ENCODE measurements at places on chromosomes 6 and 20.

DNA sequence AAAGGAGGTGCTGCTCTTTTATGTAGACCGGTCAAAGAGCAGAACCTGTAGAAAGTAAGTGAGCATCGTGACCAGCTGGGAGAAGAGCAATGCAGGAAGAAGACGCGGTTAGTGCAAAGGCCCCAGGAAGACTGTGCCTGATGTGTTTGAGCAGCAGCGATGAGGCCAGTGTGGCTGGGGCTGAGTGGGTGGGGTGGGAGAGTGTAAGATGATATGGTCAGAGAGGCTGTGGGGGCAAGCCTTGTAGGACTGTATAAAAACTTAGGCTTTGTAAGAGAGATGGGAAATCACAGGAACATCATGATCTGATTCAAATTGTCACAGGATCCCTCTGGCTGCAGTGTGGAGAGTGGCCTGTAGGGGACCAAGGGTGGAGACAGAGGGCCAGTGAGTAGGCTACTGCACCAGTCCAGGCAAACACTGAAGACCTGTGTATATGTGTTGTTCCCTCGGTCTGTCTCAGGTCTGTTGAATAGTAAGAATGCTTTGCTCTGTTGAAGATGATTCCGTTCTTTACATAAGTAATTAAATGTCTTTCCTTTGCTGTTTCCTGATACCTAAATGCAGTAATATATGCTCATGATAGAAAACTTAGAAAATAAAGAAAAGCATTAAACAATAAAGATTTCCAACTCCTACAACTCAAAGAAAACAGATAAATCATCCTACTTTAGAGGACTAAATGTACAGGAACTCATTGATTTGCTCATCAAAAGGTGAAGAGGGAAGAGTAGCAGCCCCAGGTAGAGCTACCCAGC lies 23.6 kb upstream of the WFDC2 start:
- DNase-seq, result no peak

- no peak for DNase-seq
Observed at GRCh38 chr6:135382182-135382628, 115.3 kb downstream of the AHI1 start.

- no peak for DNase-seq
Observed at GRCh38 chr6:32152769-32153563, 975 bp upstream of the PPT2 start.

- DNase-seq, result no peak
Observed at GRCh38 chr6:83722876-83723275, 14.0 kb upstream of the SNAP91 start.

DNA sequence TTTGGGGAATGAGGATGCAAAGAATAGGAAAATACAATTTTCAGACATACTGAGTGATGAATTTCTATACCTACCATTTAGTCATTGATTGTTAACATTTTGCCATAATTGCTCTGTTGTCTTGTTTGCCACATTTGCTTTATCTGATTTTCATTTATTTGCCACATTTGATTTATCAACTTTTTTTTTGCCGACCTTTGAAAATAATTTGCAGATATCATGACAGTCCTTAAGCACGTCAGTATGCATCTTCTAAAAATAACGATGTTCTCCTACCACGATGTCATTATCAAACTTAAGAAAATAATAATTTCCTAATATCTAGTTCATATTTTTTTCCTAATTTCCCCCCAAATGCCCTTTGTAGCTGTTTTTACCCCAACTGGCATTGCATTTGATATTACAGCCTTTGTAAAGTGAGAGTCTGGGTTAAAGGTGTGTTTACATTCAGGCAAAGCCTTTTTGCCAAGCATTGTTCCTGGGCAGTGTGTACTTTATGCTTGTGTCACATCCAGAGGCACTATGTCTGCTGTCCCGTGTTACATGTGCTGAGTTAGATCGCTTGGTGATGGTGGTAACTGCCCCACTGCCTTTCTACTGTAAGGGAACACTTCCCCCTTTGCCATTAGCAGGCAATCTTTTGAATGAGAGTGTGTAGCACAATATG lies 26.4 kb downstream of the SEC23B start:
- no peak for DNase-seq

DNA sequence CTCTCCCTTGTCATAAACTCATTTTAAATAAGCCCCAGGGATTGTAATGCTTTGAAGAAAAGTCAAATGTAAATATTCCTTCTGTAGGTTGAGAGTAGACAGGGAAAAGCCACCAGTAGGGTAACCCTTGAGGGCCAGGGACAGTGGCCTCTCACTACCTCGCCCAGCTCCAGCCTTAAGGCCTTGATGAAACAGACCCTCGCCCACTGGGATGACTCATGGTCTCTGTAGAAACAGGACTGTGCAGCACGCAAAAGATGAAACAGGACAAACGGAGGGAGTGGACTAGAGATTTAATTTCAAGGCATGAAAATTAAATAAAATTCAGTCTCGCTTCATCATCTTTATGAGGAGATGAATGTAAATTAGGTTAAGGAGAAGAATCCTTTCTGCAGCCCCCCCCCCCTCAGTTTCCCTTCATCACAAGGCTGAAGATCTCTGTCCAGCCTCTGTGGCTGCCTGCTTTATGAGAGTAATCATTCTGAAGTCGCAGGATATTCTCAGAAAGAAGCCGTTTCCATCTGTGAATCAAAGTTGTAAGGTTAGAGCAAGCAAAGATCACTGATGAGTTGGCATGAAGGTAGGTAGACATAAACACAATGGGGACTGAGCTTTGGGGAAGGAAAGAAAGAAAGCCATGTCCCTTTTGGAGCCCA lies 60.4 kb downstream of the TMEM200A start:
- no peak for DNase-seq

- DNase-seq, result no peak
Observed at GRCh38 chr6:81623106-81623759, 129.2 kb downstream of the TENT5A start.

- no peak for DNase-seq
Observed at GRCh38 chr6:25555188-25555587, 96.8 kb upstream of the SCGN start.

DNA sequence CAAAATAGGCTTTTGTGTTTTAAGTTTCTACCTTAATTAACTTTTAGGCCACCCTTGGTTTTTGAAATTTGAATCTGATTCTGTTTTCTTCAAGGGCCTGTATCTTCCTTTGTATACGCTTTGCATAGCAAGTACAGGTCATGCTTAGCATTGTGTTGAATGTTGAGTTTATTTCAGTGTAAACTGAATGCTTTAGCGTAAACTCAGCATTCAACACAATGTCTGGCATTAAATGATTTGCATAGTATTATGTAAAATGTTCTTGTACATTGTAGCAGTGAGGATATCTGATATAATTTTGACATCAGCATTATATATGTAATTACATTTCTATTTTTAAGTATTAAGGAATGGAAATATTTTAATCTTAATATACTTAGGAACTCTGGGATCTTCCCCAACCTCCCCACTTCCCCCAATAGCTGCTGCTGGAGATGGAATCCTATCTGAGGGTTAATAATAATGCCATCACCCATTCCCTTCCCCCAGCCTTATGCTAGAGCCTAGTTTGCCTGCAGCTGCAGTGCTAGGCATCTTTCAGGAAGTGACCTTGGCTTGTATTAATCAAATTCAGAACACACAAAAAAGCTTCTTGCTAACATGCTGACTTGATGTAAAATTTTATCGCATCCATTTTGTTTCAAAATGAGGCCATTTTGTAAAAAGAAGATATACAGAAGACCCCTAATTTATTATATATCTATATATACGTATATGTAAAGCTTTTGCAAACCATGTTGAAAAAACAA lies 73.1 kb downstream of the NCOA3 start:
- no peak for DNase-seq

DNA sequence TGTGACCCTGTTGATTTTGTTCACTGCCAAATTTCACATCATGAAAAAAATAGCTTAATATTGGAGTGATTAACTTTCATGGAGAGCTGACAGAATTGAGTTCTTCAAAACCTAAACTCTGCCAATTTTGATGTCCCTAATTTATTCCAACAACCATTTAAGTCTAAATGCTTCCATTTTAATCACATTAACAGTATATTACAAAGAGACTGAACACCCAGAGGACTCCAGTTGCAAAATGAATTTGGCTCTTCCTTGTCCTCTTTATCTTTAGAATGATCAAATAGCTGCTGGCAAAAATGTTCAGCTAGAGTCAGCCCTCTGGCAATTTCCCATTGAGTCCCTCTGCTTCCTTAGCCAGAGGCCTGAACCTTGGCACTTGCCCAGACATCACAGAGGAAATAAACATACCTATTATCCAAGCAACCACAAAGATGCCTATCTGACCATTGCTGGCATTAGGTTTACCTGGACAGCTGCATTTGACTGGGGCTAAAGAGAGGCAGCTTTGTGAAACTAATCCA lies 299.0 kb upstream of the STXBP5 start:
- no peak for DNase-seq

- no peak for DNase-seq
Observed at GRCh38 chr20:13554076-13554475, 84.7 kb downstream of the TASP1 start.

DNA sequence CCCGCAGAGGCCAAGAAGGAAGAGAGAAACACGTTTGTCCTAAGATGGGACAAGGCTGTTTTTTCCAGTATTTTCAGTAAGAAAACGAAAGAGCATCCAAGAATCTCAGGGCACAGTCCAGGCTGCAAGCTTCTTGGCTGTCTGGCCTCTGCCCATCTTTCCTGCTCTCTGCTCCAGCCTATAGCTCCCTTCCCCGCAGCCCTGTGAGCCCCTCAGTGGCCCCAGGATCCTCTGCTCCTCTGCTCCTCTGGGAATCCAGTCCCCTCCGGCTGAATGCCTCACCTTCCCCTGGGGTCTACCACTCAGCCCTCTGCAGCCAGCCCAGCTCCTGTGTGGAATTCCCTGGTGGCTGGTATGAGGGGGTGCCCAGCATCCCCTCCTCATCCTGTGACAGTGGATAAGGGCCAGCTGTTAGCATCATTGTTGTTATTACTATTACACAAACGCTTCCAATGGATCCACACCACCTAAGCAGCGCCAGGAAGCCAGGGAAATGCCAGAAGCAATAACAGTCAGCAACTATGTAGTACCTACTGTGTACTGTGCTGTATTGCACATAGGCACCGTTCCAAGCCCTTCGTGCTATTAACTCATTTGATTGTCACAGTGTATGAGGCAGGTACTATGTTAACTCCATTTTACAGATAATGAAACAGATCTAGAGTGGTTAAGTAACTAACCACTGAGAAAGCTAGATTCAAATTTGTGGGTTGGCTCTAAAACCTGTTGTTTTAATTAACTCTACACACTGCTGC lies 60.3 kb upstream of the PTPN1 start:
- DNase-seq, result no peak

- DNase-seq, result no peak
Observed at GRCh38 chr6:42028234-42029061, 21.9 kb upstream of the TAF8 start.

- no peak for DNase-seq
Observed at GRCh38 chr20:44701118-44701857, 13.9 kb upstream of the CCN5 start.

- no peak for DNase-seq
Observed at GRCh38 chr6:67345946-67346345, 1289.1 kb upstream of the ADGRB3 start.

- DNase-seq, result no peak
Observed at GRCh38 chr20:37519508-37520418, 1.3 kb upstream of the NNAT start.

DNA sequence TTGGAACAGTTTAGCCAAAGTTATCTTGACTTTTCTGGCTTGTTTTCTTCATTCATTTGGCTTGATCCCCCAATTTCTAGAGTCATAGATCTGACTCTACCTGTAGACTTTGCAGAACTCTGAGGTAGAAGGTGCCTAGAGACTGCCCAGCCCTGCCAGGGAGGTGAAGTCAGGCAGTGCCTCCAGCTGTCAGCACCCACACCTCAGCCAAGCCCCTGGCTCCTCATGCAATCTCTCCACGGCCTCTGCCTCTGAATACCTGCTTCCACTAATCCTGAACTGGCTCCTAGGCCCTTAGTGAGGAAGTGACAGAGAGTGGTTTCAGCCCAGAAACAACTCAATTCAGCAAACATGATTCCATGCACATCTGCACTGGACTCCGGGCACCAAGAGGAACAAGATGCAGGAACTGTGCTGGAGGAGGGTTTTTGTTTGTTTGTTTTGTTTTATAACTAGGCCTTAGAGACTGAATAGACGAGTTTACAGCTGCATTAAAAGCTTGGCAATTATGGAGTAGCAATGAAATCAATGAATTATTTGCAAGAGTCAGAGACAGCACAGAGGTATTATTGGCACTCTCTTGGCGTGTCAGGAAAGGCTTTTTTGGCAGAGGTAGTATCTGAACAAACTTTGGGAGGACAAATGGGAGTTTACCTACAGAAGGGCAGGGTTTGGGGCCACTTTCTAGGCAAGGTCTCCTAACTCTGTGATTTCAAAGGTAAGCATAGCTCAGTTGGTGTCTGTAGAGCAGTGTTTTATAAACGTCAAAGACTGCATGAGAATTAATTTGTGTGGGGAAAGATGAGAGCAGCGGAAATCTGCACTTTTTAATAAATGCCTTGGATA lies 25.2 kb downstream of the TGM3 start:
- no peak for DNase-seq

GRCh38 chr6:3188262-3188661 lies 30.9 kb upstream of the TUBB2A start:
- no peak for DNase-seq

DNA sequence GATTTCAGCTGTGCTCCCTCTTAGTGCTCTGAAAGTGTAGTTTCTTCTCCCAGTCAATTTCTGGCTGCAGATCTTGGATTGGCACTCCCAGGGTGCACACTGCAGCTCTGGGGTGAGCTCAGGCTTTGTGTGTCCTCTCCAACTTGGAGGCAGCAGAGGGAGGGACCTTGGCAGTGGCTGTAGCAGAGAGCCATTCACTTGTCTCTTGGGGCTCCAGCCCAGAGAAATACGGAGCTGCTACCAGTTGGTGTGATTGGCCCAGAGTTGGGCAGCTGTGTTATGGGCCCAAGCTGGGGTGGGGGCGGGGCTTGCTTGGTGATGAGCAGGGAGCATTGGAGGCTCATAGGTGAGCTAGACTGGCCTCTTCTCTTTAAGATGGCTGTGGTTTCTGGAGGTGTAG lies 65.9 kb downstream of the KLHL32 start:
- DNase-seq, result no peak

GRCh38 chr6:121652726-121653623 lies 217.5 kb downstream of the GJA1 start:
- no peak for DNase-seq

DNA sequence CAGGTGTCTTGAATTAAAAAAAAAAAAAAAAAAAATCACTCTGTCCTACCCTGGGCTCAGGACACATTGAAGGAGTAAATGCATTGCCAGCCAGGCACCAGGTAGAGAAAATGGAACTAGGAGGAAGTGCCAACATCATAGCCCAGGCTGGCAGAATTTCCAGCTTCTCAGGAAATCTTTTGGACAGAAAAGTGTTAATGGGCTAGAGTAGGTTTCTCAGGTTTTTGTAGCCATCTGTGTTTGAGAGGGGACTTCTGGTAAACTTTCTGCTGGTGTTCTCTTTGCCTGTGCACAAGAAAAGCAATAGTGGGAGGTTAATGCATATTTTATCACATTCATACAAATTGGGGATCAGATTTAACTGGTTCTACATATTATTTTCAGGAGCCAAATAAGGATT lies 678.3 kb upstream of the NRSN1 start:
- no peak for DNase-seq

GRCh38 chr6:37169496-37170272 lies at the start of gene PIM1:
Gene PIM1, plus strand, starts transcription at chr6:37170152. Its CDS starts 424 bp downstream, at chr6:37170576.
- peak; percentile 99 for DNase-seq

- no peak for DNase-seq
Observed at GRCh38 chr6:43070028-43070632, 6.0 kb upstream of the PTK7 start.

- DNase-seq, result no peak
Observed at GRCh38 chr20:51500311-51500710, 42.2 kb downstream of the NFATC2 start.

GRCh38 chr6:12421596-12421995 lies 131.4 kb downstream of the EDN1 start:
- no peak for DNase-seq

Measured in stimulated activated CD8-positive, alpha-beta memory T cell treated with anti-CD3 and anti-CD28 coated beads, Interleukin-7, amount 100 ng/mL, for 1 hour (primary cell).